ENCODE measurements at places on chromosomes 12 and 14.

- DNase-seq = no peak
Measured at GRCh38 chr14:59147007-59147406, 41.5 kb upstream of the DAAM1 start.

DNA sequence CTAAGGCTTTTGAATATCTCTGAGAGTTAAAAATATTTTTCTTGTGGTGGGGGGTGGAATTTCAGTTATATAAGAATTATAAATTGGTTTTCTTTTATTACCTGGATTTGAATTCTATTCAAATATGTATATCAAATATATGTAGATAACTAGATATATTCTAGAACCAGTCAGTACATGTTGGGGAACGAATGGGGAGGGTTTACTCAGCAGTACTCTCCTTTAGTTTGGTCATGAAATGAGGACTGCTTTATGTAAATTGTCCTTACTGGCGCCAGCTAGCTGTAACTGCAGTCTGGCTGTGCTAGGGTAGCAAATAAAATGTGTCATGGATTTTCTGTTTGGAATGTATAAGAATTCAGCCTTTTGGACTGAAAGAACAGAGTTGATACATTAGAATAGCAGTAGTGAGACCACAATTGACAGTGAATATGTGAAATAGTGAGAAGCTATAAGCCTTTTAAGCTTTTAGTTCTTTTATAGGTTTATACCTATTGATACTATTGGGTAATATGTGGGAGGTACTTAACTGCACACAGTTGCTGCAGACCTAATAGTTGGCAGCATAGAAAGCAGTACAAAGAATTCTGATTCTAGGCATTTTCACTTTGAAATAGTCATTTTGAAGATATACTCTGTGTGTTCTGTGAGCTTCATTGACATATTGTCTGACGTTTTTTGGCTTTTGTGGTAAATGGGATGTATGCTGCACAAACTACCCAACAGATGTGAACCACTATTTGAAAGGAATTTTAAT, 29.0 kb downstream of the ATF7IP start:
- DNase-seq = peak; percentile 14

DNA sequence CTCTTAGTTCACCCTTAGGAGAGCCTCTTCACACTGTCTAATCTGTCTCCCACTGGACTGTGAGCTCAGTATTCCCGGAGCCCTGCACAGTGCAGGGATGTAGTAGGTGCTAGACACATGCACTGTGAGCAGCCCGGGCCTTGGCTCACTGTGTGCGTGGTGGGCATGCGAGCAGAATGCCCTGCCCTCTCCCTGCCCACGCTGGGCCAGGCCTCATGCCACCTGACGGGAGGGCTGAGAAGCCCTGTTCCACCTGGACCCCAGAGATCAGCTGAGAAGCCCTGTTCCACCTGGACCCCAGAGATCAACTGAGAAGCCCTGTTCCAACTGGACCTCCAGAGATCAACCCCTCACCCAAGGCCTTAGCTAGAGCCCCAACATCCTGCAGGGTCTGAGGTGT, 10.9 kb downstream of the RPS6KL1 start:
- DNase-seq = no peak

- DNase-seq = no peak
Measured at GRCh38 chr12:92332552-92332951, 186.9 kb upstream of the BTG1 start.

- no peak for DNase-seq
Measured at GRCh38 chr12:75489187-75489586, 8.6 kb downstream of the GLIPR1 start.

GRCh38 chr14:95106971-95107370, 50.4 kb downstream of the DICER1 start:
- no peak for DNase-seq

GRCh38 chr12:107906707-107907106, 132.2 kb downstream of the ASCL4 start:
- DNase-seq = no peak

GRCh38 chr12:89490922-89491321, 33.7 kb downstream of the GALNT4 start:
- no peak for DNase-seq

DNA sequence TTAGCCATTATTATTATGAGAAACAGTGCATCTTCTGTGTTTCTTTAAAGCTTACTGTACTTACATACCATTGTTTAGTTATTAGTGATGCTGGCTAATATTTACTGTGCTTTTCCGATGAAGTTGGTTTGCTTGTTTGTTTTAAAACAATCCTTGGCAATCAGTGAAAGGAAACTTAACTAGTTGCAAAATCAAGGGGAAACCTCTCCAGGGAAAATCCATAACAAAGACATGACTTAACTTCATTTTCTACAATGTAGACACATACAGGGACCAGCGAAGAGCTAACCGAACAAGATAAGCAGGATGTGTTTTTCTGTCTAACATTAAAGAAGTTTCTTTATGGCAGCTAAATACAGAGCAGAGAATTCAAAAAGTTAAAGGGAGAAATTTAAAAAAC, 102.5 kb upstream of the PARP11 start:
- DNase-seq = no peak

- no peak for DNase-seq
Measured at GRCh38 chr12:58459191-58459590, 461.1 kb downstream of the LRIG3 start.

- no peak for DNase-seq
Measured at GRCh38 chr12:119068129-119068856, 87.0 kb downstream of the SRRM4 start.

- DNase-seq = peak; percentile 20
Measured at GRCh38 chr12:95942524-95943329, at the start of gene CCDC38. CCDC38 (minus strand) TSS chr12:95942614; CDS start chr12:95936509, 6,105 bp downstream.

DNA sequence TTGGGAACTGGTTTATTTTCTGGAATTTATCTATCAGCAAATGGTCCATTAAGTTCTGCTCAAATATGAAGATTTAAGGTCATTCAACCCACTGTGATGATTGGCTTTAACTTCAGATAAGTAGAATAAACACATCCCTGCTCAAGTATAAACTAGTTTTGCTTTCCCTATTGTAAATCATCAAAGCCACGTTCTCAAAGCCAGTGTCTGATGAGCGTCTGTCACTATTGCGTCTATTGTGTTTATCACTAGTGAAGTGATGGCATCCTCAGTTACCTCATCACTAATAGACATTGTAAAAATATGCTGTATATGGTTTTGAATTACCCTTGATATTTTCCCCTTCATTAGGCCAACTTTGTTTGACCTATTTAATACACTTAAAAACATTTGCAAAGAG, 351.3 kb downstream of the BCAT1 start:
- DNase-seq = no peak

GRCh38 chr14:96261772-96262655, 6.0 kb downstream of the BDKRB1 start:
- no peak for DNase-seq

GRCh38 chr14:75121552-75121951, 5.3 kb downstream of the NEK9 start:
- DNase-seq = no peak

- DNase-seq = no peak
Measured at GRCh38 chr12:69161829-69162228, 77.5 kb upstream of the CPSF6 start.

- DNase-seq = no peak
Measured at GRCh38 chr12:82176761-82177490, 181.3 kb downstream of the CCDC59 start.

DNA sequence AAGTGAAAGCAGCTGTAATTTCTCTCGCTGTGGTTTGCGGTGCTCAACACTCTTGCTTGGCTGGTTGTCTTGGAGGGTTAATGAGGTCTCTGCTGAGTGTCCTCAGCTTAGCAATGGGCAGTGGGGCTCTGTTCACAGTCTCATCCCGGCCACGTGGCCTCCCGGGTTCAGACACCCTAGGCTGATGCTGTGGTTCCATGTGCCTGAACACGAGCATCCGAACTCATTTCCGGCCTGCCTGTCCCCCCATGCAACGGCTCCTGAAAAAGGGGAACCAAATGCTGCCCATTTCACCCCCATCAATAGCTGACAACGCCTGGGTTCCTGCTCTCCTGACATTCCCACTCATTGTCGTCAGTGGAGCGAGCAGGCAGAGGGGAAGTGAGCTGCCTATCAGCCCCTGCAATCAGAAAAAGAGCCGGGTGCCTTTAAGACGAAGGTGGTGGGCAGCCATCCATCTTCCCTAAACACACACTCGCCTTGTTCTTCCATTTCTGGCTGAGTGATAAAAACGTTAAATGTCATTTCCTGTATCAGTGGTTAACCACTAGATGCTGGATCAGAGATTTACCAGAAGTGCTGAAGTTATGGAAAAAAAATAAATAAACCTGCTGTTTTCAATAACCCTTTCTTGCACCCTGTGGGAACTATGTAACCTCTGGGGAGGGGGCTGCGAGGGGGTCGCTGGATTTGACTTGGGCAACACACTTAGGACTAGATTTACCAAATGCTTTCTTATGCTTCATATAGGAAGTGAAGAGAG, 60.3 kb upstream of the BCL2L14 start:
- DNase-seq = no peak

DNA sequence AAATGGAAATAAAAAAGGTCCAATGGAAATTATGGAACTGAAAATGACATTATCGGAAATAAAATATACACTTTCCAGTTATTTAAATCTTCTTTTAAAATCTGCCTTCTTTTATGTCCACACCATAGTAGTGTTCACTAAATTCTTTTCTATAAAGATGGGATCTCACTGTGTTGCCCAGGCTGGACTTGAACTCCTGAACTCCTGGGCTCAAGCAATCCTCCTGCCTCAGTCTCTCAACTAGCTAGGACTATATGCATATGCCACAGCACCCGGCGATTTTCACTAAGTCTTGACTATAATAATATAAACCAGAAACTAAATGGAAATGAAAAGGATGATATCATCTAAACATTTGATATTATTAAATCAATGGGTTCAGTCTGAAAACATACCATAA, 188.4 kb downstream of the MED13L start:
- no peak for DNase-seq

GRCh38 chr12:3809357-3810015, 56.6 kb upstream of the CRACR2A start:
- no peak for DNase-seq

GRCh38 chr12:69534389-69534822, 50.9 kb upstream of the CCT2 start:
- DNase-seq = peak; percentile 20

DNA sequence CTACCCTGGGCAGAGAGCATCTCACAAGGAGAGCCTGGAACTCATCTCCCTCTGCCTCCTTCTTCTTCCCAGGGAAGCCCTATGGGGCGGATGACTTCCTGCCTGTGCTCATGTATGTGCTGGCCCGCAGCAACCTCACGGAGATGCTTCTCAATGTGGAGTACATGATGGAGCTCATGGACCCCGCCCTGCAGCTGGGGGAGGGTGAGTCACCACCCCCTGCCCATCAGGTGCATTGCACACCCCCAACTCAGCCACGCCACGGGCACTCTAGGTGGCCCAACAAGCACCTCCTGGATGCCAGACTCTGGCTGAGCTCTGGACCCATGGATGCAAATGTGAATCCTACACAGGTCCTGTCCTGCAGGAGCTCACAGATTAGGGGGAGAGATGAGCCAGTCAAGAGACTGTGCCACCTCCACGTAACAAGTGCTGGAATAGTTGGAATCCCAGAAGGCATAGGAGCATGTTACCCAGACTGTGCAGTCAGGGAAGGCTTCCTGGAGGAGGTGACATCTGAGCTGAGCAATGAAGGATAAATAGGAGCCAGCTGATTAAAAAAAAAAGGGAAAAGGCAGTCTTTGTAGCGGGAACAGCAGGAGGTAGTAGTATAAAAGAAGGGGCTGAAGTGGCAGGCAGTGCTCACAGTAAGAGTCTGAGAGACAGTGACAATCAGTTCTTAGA, 71.9 kb downstream of the LGMN start:
- no peak for DNase-seq

DNA sequence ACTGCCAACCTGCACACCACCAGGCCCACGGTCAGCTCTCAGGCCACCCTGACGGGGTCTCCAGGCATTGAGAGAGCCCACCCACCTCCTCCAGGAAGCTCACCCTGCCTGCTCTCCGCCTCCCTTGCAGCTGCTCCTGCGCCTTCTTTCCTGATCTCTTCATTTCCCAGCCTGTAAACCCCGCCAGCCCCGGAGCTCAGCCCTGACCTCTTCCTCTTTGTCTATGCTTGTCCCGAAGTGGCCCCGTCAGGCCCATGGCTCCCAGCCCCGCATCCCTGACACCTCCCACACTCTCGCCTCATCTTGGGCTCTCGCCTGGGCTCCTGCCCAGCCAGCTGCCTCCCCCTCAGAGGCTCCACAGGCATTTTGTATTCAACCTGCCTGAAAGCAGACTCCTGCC, 139.3 kb downstream of the CALM1 start:
- DNase-seq = no peak

DNA sequence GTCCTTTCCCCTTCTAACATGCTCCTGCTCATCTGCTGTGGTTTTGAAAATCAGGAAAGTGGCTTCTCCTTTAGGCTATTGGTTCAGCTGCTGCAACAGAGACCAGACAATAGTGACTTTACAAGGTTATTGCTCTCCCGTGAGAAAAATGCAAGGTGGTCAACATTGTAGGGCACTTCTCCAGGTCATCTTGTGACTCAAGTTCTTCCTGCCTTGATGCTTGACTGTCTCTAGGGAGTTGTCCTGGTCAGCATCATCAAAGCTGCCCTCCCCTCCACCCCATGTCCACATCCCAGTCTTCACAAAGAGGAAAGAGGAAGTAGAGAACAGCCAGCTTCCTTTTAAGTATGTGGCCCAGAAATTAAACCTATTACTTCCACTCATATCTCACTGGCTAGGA, 3.9 kb upstream of the TMEM63C start:
- DNase-seq = no peak

DNA sequence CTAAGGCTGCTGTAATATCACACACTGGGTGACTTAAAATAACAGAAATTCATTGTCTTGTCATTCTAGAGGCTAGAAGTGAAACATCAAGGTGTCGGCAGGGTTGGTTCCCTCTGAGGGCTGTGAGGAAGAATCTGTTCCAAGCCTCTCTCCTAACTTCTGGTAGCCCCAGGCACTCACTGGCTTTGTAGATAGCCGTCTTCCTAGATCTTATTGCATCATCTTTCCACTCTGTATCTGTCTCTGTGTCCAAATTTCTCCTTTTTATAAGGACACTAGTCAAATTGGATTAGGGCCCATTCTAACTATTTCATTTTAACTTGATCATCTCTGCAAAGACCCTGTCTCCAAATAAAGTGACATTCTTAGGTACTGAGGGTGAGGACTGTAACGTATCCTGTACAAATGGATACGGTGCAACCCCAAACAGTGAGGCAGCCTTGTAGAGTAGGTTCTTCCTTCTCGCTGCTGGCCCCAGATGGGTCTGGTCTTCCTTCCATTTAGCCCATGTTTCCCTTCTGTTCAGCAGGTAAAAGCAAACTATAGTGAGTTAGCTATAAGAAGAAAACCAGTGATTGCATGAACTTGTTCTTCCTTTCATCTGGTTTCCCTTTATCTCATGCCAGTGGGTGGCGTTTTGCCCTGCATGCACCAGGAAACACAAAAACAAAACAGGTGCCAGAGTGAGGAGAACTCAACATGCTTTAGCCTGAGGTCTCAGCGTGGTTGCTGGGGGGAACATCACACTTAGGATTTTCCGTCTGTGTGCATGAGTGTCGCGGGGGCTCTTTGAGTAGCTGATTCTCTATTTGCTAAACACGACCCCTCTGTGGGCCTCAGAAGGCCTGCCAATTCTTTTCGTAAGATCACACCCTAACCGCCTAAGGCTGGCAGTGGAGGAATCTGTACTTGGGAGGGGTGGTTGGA, 19.5 kb downstream of the TTC9 start:
- no peak for DNase-seq

Measured in endothelial cell (in vitro differentiated cells).